ENCODE measurements at places on chromosomes 16 and 17. TPM values are rescaled to one million over a fixed set of nuclear protein-coding genes. Genes with fewer than 3 reads are reported as not detected.

DNA sequence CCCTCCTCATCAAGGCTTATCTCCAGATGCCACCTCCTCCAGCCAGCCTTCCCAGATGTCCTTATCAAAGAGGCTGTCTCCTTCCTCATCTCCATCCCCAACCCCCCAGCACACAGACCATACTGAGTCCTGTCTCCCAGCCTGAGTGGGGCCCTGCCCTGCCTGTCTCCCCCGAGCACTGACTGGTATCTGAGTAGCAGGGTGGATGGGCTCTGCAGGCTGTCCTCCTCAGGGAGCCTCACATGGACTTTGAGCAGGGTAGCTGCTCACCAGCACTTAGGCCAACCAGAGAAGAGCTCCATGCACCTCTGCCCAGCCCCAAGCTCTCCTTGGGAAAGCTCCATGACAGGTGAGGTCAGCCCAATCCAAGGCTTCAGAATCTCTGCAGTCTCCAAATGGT, 20.0 kb upstream of the ITGA3 start:
- DNase-seq, result no peak

DNA sequence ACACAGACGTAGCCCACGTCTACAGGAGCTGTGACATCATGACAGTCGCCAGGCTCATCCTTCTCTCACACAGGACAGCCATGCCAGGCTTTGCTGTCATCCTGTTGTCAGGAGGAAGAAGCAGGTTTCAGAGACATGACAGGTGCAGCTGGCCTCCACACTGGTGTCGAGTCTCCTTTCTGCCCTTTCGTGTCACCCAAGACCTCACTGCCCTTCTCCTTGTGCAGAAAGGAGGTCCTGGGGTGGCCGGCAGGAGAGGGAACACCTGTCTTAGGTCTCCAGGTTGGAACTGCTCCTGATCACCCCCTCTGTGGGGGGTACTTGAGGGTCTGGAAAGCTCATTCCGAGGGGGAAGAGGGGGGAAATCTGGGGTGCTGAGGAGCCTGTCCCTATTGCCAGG, 41.6 kb upstream of the IRF8 start:
- DNase-seq, result no peak

GRCh38 chr16:5461574-5461973, 364.0 kb upstream of the EEF2KMT start:
- no peak for DNase-seq

GRCh38 chr16:3690470-3690928, 26.8 kb downstream of the TRAP1 start:
- peak; percentile 82 for DNase-seq

The CCL8 gene
- total RNA-seq, result not detected

The PIRT gene
- total RNA-seq, result not detected
